Activated T-cell treated with anti-CD3 and anti-CD28 coated beads, Interleukin-2, amount 50 U/mL, for 72 hours (primary cell): ENCODE measurements at places on chromosomes 2 and 18.

- no peak for DNase-seq
Observed at GRCh38 chr18:74638210-74638609, 40.5 kb downstream of the ZNF407 start.

DNA sequence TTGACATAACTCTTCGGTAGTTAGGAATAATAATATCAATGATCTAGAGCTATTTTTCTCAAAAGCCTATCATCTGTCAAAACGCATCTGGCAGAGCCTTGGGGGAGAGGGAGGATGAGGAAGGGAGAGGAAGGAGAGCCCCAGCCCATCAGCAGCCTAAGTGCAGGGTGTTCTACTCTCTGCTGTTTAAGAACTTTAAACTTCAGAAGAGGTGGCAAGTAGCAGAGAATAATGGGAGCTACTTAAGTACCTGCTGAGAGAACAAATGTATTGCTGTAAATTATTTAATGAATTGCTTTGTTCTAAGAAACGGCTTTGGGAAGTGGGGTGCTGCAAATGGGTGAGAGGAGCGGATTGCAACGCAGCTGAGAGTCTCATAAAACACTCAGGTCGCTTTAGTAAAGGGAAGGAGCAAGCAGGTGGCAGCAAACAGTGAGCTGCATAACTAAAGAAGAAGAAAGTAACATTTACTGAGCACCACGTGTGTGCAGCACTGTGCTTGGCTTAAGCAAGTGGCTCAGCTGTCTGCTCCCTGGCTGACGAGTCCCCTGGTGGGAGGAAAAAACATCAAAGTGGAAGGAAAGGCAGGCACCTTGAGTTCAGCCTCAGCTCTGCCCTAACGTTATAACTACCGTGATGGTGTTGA, 26.3 kb upstream of the SH3RF3 start:
- no peak for DNase-seq

DNA sequence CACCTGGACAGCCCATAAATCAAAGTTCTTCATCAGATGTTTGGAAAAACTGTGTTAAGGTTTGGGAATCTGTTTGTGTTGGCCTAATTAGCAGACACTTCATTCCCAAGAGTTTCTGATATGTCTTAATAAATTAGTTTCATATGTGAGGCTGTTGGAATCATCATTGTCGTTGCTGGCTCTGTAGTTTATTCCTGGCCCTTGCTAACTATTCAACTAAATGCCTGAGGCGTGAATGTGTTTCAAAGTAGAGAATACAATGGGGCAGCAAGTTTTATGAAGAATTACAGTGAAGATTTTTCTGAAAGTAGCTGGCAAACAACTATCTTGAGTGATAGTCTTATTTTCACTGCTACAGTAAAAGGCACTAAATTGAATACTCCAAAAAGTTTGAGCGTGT, 141.1 kb downstream of the PARD3B start:
- DNase-seq, result no peak

DNA sequence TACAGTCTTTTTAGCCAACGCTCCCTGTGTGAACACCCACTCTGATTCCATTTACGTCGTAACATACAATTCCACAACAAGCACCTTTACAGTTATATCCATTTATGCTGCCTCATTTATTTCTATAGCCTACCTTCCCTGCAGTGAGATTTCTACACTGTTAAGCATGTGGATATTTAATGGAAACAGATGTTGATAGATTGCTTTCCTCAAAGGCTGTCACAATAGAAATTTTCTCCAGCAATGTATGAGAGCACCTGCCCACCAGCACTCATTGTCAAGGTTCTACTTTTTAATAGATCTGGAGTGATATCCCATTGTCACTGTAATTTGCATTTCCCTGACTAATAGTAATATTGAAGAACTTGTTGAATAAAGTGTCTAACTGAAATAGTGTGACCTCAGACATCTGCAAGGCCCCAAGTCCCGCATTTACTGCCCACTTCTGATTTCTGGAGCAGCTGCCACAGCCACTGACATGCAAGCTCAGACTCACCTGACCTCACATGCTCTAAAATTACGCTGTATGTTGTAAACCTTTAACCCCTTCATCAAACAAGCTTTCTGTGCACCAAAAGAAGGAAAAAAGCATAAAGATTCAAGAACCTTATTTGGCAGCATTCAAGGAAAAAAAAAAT, 295.1 kb downstream of the CNTNAP5 start:
- no peak for DNase-seq

- no peak for DNase-seq
Observed at GRCh38 chr2:3177891-3178577, 199.6 kb downstream of the EIPR1 start.

- DNase-seq, result no peak
Observed at GRCh38 chr2:21793461-21793860, 669.7 kb downstream of the TDRD15 start.

DNA sequence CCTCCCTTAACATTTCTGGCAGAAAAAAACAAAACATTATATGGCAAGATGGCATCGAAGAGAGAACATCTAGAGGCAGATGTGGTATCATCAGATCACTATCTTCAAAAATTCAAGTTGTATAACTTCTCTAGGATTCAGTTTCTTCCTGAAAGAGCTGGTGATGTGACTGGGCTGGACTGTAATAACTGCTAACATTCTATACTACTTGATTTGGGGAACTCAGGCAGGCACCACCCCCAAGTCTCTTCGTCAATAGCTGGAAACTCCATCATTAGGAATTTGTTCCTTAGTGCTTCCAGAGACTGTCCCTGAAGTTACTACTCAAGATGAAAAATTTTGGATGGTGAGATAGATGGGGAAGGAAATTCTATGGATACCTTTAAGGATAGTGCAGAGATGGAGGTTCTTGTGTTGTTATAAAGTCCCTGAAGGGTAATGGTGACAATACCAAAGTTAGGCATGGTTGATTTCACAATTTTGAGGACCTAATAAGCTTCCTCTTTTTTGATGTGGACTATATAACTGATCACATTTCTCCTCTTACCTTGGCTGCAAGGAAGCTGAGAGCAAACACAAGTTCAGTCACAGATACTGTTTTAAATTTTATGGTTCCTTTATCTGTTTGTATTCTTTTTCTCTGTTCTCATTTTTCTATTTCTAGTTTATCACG, 59.1 kb upstream of the PGAP1 start:
- no peak for DNase-seq

DNA sequence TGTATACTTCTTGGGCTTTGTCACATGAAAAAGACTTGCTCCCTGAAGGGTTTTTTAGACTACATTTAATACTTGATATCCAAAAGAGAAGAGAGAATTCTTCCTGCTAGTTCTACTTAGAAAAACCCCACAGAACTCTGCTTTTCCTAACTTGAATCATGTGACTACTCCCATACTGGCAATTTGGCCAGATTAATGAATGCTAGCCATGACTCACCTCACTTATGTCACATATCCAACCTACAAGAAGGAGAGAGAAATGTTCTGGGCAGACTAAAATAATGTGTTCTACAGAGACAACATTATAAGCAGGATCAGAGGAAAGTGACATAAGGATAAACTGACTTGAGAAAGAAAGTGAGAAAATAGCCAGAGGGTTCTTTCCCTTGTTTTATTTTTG, 249.3 kb upstream of the GULP1 start:
- no peak for DNase-seq

GRCh38 chr2:129459200-129459876, 520.1 kb upstream of the RAB6C start:
- no peak for DNase-seq

DNA sequence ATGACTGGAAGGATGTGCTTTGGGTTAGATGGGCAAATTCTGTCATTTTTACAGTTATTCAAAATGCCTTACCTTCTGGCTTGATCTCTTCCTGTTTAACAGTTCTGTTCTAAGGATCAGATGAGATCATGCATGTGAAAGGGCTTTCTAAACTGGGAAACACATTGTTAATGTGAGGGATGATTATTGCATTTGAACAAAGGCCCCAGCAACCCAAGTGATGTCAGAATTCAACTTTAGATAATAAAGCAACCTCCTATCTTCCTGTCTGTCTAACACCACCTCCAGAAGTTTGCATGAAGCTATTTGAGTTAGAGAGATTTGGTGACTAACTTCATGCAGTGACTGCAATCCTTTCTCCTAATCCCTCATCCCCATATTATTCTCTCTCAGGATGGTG, 77.8 kb upstream of the B3GNT2 start:
- DNase-seq, result no peak

DNA sequence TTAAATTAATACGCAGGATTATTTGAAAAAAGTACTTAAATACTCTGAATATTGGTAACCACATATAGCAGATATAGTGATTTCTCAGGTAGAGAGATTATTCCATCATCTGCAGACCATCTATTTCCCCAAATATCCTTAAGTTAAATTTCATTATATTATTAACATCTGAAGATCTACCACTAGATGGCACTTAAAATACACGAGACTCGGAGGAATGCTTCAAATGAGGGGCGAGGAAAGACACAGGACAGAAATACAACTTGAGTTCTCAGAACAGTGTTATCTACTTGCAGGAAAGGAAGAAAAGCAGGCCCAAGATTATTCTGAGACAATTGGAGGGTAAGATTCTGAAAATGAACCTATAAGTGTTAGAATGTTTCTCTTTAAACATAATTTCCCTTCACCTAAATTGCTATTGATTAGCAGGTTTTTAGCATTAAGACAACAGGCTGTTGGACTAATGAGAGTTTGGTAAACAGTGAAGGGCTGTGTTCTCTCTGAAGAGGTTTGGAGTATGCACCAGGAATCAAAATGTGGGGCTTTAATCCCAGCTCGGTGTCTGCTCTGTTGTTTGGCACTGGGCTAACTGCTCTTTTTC, 76.9 kb upstream of the GCFC2 start:
- DNase-seq, result no peak
